NCI-H1436 (cell line): ENCODE measurements at places on chromosomes 13 and 19.

DNA sequence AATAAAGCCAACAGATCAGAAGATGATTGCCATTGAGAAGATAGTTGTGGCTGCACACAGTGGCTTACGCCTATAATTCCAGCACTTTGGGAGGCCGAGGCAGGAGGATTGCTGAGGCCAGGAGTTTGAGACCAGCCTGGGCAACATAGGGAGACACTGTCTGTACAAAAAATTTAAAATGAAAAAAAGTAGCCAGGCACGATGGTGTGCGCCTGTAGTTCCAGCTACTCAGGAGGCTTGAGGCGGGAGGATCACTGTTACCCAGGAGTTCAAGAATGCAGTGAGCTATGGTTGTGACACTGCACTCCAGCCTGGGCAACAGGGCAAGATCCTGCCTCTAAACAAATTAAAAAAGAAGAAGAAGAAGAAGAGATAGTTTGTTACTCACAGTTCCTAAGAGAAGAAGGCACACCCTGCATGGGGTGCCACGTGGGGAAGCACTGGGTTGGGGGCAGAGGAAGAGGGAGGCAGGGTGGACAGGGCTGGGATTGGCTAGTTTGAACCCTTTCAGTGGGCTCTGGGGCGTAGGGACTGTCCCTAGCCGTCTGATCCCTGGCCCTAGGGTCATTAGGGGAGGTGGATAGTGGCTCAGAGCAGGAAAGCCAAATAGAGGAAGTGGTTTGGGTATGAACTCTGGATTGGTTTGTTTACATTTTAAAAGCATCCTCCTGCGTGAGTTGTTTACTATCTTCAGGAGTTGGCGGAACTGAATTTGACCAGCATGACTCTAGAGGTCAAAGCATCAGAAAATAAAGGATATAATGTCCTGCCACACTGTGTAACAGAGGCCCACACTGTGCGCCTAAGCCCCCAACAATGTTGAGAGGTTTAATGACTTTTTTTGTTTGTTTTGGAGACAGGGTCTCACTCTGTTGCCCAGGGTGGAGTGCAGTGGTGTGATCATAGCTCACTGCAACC is 60.5 kb upstream of the MEDAG start:
- DNase-seq = no peak

- peak; percentile 95 for DNase-seq
Observed at GRCh38 chr19:3036119-3036976, 7.3 kb upstream of the TLE2 start.

GRCh38 chr19:29819986-29820385 is 8.2 kb downstream of the CCNE1 start:
- no peak for DNase-seq

DNA sequence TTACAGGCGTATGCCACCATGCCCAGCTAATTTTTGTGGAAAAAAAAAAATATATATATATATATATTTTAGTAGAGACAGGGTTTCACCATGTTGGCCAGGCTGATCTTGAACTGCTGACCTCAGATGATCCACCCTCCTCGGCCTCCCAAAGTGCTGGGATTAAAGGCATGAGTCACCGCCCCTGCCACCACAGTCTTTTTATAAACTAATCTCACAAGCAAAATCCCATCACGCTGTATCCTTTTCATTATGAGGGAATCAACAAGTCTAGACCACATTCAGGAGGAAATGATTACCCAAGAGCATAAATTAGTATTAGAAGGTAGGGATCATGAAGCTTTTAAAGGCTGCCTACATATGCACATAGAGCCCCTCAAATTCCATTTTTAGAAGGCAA is 210.6 kb upstream of the NBEA start:
- DNase-seq = no peak

GRCh38 chr13:104577071-104577815 is 1511.0 kb upstream of the SLC10A2 start:
- no peak for DNase-seq
